ENCODE measurements at places on chromosomes 2 and 18.

DNA sequence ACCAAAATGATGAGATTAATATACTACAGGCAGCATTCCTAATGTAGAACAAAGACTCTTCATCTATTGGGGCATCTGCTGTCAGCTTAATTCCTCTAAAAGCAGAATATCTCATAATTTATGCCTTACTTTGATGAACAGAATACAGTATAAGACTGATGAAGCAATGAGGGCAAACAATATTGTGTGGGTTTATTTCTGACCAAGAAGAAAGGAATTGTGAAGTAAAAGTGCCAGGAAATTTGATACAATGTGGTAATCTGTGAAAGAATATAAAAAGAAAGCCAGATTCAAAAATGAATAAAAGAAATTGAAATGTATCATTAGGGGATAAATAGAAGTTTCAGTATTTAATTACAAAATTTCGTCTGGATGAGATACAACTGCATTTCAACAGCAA is 78.8 kb upstream of the TTC21B start:
- no peak for DNase-seq

- DNase-seq, result no peak
Observed at GRCh38 chr2:100425573-100426383, 8.3 kb upstream of the CHST10 start.

GRCh38 chr2:200308546-200309295 is 2.2 kb downstream of the SPATS2L start:
- DNase-seq, result no peak

DNA sequence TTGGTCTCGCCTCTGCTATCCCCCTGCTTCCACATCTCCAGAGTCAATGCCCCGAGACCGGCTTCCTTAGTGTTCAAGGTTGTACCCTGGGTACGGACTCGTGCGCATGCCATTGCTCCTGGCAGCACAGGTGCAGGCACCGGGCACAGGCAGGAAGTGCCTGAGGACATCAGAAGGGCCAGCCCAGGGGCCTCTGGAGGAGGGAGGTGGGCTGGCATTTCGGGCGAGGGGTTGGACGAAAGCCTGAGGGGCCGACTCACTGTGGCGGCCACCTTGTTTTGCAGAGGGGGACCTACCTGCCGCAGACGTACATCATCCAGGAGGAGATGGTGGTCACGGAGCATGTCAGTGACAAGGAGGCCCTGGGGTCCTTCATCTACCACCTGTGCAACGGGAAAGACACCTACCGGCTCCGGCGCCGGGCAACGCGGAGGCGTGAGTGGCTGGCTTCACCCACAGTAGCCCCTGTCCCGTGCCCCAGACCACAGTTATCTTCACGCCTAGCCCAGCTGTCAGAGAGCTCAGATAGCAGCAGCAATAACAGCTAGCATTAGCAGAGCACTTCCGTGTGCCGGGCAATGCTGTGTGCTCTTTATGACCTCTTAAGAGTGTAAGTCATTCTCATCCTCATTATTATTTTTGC is 12.5 kb downstream of the ITM2C start:
- DNase-seq, result no peak

DNA sequence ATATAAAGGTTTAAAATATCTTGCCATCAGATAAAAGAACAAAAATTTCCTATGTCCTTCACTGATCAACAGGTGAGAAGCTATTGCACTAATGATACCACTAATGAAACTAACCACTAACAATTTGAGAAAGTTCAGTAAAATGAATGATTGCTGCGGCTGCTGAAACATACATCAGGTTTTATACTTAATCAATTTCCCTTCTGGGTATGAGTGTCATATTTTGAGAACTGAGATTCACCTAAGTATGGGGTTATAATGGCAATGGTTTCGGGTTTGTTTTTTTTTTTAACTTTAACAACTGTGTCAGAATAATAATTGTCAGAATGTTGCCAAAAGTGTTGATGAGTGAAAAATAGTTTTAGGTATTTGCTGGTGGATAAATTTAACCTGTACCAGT is 151.3 kb upstream of the SLC39A10 start:
- no peak for DNase-seq

GRCh38 chr2:179636995-179637394 is 224.4 kb downstream of the ZNF385B start:
- DNase-seq, result no peak

- DNase-seq, result peak; percentile 3
Observed at GRCh38 chr2:102839668-102840388, 78.0 kb downstream of the TMEM182 start.

- DNase-seq, result no peak
Observed at GRCh38 chr18:61998957-61999356, 106.2 kb upstream of the RNF152 start.

DNA sequence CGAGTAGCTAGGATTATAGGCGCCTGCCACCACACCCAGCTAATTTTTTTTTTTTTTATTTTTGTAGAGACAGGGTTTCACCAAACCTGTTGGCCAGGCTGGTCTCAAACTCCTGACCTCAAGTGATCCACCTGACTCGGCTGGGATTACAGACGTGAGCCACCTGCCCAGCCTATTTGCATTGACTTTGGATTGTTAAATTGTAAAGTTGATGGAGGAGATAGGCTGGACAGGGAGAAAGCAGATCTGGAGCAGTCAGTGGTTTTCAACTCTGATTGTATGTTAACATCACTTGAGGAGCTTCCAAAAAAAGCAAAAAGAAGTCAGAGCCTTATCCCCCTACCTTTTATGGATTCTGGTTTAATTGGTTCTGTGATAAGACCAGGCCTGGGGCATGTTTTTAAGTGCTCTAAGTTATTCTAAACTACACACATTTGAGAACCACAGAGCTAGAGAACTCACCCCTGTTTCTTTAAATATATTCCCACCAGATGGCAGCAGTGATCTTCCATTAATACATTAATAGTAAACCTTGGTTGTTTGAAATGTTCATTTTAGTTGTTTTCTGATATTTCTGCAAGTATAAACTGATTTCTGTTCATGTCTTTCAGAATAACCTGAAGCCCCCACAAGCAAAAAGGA is 7.5 kb downstream of the C2orf49 start:
- no peak for DNase-seq

GRCh38 chr2:241009601-241010530 is 11.4 kb downstream of the SNED1 start:
- no peak for DNase-seq

- no peak for DNase-seq
Observed at GRCh38 chr2:191634791-191635190, 43.1 kb upstream of the NABP1 start.

- no peak for DNase-seq
Observed at GRCh38 chr2:6973895-6974545, 56.8 kb downstream of the RNF144A start.

GRCh38 chr18:49584394-49584793 is 22.5 kb downstream of the LIPG start:
- no peak for DNase-seq

Data from NCI-H774 (cell line).